ENCODE measurements at places on chromosomes 2 and 18.

GRCh38 chr2:195535911-195536522 lies 121.0 kb upstream of the SLC39A10 start:
- no peak for DNase-seq

DNA sequence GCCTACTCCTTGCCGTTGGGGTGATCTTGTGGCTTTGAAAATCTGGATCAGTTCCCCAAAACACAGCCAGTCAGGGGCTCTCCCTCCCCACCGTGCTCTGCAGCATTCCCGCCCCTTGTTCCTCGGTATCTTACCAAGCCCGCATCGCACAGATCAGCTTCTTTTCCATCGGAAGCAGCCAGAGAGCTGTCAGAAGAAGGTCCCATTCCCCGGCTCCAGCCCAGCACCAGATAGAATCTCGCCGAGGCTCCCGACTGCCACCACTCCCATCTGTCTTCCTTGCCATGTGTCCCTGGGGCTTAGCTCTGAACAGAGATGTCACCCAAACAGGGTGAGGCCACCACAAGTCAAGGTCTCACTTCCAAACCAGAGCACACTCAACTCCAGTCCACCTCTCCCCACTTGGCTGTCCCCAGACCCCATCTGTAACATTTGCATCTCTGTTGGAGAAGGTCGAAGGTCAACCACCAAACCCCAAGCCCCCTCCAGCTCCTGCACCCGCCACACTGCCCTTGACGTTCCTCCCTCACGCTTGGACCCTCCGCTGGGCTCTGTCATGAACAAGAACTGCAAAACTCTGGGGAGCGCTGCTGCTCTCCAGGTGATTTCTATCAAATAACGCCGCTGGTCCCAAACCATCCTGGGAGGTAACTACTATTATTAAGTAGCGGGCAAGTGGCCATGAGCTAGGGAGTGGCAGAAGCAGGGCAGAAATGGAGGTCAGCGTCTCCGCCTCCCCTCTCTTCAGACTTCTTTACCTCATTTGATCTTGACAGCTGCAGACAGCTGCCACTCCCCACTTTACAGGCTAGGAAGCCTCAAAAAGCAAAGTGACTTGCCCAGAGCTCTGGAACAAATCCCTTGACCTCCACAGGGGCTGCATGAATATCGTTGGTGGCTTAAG lies 70.0 kb upstream of the TAF1B start:
- no peak for DNase-seq

- no peak for DNase-seq
Observed at GRCh38 chr18:217532-218336, 50.1 kb downstream of the THOC1 start.

GRCh38 chr2:48589170-48589767 lies 28.4 kb upstream of the GTF2A1L start:
- DNase-seq = no peak

- no peak for DNase-seq
Observed at GRCh38 chr18:76161983-76162382, 333.1 kb downstream of the ZNF516 start.

GRCh38 chr18:24616653-24617052 lies 156.2 kb downstream of the HRH4 start:
- DNase-seq = no peak

GRCh38 chr2:20614201-20615067 lies 36.5 kb downstream of the HS1BP3 start:
- DNase-seq = peak; percentile 70

GRCh38 chr18:75140296-75140695 lies 68.6 kb downstream of the PTGR3 start:
- no peak for DNase-seq

GRCh38 chr2:134262684-134263083 lies 8.8 kb downstream of the MGAT5 start:
- DNase-seq = no peak

GRCh38 chr18:56831988-56832387 lies 180.8 kb downstream of the WDR7 start:
- no peak for DNase-seq

- no peak for DNase-seq
Observed at GRCh38 chr18:57353137-57353939, 981 bp downstream of the ST8SIA3 start.

DNA sequence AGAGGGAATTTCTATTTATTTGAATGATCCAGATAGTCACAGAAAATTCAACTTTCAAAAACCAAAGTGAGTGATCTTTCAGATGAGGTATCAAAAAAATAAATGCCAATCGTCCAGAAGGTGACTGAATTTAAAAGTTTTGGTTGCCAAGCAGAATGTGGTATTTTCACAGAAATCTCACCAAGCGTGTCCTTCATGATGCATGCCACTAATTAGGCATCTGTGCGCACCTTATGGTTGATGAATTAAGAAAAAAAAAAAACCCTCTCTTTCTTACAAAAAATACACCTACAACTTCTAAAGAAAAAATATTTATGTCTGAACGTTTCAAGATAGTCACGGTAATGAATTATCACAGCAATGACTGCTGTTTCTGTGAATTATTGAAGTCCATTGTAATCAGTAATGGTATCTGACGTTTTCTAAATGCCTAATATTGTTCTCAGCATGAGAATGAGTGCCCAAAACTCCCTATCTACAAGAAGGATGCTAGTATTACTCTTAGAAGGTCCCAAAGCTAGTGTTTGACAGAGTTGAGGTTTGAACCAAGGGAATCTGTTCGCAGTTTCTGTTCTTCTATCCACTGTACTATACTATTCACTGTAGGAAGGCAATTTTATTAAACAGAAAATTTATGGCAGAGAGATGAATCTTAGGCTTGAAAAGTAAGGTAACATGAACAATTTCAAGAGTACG lies 219.6 kb upstream of the NETO1 start:
- no peak for DNase-seq

DNA sequence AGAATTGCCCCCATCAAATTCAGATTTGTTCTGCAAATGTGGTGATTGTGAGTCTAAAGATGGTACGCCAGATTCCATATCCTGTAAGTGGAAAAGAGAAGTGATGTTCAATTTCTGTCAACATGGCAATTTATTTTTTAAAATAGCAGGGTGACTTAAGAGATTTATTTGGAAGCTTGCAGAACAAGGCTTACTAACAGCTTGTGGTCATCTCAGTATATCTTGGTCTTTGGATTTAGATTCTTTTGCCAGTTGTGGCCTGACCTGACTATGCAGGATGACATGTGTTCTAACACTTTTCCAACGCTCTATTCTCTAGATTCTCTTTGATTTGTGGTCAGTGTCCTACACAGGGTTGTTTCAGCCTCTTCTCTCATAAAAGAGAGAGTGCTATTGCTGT lies 74.4 kb downstream of the MAP3K20 start:
- no peak for DNase-seq

DNA sequence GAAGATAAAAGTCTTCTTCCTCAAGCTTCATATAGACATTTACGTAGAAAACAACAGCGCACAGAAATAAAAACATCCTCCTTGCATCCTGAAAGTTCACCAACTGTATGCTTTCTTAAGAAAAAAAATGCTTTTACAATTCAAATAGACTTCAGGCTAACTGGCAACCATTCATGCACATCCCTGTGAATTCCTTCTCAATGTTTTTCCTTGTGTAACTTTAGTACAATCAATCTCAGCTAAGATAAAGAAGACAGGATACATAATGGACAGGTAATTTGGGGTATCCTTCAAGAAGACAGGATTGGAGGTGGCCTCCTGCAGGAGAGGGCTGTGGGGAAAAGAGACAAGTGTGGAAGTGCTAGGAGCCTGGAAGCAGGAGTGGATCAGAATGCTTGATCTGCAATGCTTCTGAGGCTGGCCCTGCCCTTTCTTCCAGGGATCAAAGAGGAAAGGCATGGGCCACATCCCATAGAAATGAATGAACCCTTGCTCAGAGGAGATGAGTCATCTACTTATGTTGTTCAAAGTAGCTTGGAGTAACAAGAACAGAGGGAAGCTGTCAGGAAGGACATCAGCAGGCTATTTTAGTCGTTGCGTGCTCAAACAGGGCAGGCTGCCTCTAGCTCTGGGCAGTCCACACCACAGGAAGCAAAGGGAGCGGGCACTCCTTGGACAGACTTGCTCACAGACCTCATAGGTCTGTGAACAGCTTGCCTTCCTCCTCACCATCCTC lies 126.6 kb downstream of the TMEM131 start:
- DNase-seq = no peak

GRCh38 chr2:11568436-11568835 lies 34.6 kb downstream of the GREB1 start:
- DNase-seq = no peak

DNA sequence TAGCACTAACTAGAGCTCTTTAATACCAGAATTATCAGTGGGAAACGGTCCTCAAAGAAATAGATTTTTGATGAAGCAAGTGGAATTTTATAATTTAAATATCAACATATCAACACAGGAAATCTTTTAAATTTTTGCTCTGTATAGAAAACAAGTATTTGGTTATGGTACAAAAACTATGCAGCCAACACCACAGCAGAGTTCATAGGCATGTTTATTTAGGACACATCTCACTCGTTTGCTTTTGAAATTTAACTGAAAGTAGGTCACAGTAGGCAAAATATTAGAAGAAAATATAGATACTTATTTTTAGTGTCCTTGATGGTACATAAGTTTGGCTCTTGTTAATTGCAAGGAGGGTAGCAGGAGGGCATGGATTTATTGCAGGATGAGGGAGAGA lies 34.3 kb upstream of the TANC1 start:
- no peak for DNase-seq

- peak; percentile 51 for DNase-seq
Observed at GRCh38 chr2:105610576-105611332, 134.0 kb upstream of the NCK2 start.

GRCh38 chr2:134628453-134628852 lies 90.3 kb downstream of the TMEM163 start:
- no peak for DNase-seq

DNA sequence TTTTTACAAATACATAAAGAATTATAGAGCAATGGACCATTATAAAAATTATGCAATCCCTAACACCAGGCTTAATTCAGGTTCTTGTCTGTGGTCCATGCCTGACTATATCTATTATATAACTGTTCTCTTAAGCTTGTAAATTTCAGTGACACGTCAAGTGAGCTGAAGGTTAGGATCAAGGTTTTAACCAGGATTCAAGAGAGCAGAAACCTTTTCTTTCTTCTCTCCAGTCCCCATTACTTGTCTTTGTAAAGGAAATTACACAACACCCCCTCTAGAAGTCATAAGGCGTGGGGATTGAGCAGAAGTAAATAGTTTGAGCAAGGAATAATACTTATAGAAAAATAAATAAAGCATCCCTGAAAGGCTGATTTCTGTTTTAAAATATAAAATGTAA lies 122.0 kb downstream of the ZNF521 start:
- no peak for DNase-seq

- no peak for DNase-seq
Observed at GRCh38 chr2:178213991-178214390, 19.7 kb downstream of the OSBPL6 start.

GRCh38 chr18:76544511-76545345 lies 49.7 kb upstream of the ZNF516 start:
- no peak for DNase-seq

- no peak for DNase-seq
Observed at GRCh38 chr18:49691177-49691608, 122.1 kb downstream of the ACAA2 start.

DNA sequence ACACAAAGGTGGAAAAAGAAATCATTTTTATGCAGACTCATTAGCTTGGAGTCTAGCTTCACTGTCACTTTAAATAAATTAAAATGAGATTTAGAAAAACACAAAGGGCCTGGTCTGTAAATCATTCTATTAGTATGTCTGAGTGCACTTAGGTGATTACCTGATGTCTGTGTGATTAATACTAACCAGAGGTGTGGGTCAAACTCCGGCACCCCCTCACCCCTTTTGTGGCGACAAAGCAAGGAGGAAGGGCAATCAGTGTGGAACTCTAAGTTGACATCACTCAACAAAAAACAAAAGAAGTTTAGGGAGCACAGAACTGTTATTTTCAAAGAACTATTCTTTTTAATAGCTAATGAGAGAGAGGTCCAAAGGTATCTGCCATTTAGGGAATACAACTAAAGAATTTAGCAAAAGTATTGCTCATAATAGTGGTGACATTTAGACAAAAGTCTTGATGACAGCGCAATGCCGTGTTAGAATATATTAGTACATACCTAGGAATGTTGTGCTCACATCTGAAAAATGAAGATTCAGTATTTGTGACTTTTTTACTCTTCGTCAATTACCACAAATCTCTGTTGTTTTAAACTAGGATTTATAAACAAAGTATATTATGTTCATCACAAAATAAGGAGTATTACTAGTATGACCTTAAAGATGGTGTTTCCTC lies 66.3 kb downstream of the ZEB2 start:
- no peak for DNase-seq

DNA sequence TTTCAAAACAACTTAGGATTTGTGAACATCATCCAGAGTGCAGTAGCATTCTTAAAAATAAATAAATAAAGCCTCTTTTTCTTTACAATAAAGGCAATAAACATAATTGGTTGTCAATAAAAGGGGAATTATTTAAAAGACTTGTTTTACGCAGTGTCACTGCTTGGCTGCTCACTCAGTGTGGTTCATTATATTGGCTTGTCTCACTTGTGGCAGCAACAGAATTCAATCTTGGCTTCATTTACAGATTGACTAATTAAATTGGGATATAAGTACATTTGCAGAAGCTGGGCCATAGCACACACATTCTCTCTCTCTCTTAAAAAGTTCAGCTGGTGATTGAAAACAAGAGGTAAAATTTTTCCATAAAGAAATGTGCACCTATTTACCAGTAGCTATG lies 1027.6 kb downstream of the LRP1B start:
- DNase-seq = no peak

DNA sequence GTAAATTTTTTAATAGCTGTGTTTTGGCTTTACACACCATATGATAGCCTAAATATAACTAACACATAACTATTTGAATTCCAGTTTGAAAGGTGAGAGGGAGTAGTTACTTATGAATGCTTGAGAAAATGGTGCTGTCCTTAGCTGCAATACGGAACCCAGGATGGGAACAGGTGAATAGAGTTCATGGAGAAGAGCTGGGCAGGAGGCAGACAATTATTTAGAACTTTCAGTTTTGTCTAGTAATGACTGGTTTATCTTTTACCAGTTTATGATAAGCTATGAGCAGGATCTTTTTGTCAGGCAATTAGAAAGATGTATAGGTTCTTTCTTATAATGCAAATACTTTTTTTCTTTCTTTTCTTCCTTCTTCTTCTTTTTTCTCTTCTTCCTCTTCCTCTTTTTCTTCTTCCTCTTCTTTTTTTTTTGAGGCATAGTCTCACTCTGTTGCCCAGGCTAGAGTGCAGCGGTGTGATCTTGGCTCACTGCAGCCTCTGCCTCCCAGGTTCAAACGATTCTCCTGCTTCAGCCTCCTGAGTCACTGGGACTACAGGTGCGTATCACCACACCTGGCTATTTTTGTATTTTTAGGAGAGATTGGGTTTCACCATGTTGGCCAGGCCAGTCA lies 25.9 kb downstream of the UBR3 start:
- DNase-seq = no peak

DNA sequence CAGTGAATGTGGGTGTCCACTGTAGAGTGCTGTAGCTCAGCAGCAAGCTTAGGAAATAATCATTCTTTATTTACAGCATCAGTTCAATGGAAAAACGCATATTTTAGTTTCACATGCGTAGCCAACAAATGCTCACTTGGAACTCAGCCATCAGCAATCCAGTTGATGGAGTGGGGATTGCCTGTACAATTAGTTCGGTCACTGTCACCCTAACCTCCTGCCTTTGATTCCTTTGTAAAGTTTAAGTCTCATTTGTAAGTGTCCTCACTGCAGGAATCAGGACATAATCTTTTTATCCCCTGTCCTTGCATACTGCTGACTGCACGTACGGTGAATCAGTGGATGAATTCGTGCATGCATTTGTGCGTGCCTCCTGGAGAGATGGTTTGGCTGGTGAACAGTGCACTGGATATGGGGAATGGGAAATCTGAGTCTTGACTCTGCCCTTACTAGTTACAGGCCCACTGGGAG lies 55.9 kb downstream of the RAB31 start:
- DNase-seq = no peak

Data from breast epithelium (tissue), 4 donors.